ENCODE measurements at places on chromosomes 12 and 14.

DNA sequence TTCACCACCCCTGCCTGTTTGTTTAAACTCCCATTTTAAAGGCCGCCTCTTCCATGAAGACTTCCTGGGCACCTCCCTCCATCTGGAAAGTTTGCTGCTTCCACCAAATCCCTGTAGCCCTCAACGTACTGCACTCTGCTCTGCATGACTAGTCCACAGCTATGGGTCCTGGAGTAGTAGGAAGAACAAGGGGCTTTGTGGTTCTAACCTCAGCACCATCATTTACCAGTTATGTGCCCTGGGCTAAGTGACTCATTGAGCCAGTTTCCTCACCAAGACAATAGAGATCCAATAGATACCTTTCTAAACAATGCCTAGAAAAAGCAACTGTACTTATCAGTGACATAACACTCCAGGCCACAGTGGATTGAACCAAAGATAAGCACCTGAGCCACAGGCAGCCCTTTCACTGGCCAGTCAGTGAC, 8.5 kb upstream of the LTBP2 start:
- DNase-seq, result no peak

DNA sequence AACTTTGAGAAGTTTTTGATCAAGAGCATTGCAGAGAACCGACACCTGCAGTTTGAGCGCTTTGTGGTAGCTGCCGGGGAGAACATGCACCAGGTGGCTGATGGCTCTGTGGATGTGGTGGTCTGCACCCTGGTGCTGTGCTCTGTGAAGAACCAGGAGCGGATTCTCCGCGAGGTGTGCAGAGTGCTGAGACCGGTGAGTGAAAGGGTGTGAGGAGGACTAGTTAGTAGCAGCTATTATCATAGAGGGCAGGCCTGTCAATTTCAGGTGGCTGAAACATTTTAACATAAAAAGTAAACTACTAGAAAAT, 27.0 kb upstream of the HIGD1C start:
- no peak for DNase-seq

GRCh38 chr12:112907415-112908157, 824 bp downstream of the OAS1 start:
- no peak for DNase-seq

DNA sequence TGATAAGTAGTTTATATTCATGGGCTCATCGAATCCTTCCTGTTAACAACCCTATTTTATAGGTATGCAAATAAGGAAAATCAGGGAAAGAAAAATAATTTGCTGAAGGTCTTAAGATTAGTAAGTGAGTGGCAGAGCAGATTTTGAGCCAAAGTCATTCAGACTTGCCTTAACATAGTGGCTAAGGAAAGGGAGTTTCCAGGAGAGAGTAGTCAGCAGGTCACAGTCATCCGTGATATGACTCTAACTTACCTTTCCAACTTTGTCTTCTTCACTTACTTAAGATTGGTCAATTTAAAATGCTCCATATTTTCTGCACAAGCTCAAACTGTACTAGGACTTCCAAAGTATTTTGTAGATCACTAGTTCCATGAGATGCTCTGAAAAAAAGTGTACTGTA, 46.6 kb downstream of the AKAP6 start:
- no peak for DNase-seq

DNA sequence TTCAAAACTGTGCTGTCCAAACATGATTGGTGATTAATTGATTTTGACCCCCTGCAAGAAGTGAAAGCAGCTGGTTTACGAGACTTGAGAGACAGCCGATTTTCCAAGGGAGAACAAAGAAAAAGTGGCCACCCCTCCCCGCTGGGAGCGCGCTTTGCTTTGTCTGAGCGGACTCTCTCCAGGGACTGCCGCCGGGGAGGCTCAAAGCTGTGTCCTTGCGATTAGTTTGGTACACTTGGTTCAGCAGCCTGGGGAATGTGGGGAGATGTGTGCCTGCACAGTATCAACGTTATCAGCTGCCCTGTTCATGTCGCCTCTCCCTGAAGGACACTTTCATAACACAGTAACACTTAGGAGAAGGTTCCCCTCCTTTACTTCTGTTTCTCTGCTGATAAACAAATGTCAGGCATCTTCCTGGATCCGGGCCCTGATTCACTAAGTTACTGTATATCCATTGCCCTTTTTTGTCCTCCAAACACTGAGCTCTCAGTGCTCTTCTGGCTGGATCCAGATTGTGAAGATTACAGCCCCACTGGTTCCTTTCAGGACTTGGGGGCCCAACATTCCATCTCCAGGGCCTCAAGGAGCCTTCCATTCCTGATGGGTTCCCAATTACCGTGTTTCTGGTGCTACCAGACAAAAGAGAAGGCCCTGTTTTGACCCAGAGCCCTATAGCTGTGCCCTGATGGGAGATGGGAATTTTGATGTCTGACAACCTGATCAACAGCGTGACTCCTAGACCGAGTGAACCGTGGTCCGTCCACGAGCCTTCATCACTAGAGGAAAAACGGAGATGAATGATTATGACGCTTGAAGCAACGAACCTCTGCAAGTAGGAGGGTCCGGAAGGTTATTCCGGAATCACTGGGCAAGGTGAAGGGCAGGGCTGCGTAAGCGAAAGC, 31.7 kb upstream of the TUBA1C start:
- peak; percentile 77 for DNase-seq
